Fibroblast of skin of abdomen (primary cell): ENCODE measurements at places on chromosomes 5 and 9.

DNA sequence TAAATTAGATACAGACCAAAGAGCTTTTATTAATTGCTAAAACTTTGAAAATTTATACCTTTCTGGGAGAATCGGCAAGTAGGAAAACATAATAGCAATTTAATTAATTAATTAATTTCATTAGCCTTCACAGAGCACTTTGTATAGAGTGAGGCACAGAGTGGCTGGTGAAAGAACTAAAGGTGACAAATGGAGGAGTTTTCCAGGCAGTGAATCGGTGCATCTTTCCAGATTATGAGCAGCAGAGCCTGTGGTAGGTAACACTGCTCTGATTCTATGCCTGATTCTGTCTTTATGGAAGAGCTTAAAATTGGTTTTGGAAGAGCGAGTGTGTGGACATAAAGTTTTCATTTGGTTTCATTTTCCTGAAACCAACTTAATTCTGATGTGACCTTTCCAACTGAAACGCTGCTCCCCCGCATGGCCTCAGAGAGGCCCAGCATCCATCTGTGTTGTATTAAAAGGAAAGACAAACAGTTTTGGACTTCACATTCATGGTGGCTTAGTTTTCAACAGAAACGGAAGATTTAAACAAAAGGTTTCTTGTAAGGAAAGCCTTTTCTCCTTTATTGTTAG, 188.9 kb upstream of the RPS23 start:
- DNase-seq: peak; percentile 55

- DNase-seq: peak; percentile 11
These were observed 657.9 kb downstream of the TLR4 start for GRCh38 chr9:118362123-118362522.

- DNase-seq: peak; percentile 4
These were observed 1037.3 kb upstream of the ACO1 start for GRCh38 chr9:31347082-31347617.

- no peak for DNase-seq
These were observed 33.7 kb upstream of the S1PR3 start for GRCh38 chr9:88957526-88957925.

DNA sequence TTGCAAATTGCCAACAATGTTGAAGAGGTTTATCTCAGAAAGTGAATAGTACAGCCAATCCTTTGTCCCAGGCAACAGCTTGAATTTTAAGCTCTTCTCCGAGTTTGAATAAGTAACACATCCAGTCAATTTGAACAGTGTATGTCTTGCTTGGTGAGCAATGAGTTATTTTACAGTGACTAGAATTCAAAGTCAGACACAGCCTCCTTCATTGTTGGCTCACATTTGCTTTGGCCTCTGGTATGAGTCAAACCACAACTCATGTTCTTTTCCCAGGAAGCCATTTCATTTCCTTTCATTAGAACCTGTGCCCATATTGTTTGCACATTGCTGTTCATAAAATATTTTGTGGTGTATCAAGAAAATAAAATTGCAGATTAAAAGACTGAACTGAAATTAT, 622.0 kb upstream of the DAB2 start:
- peak; percentile 16 for DNase-seq

DNA sequence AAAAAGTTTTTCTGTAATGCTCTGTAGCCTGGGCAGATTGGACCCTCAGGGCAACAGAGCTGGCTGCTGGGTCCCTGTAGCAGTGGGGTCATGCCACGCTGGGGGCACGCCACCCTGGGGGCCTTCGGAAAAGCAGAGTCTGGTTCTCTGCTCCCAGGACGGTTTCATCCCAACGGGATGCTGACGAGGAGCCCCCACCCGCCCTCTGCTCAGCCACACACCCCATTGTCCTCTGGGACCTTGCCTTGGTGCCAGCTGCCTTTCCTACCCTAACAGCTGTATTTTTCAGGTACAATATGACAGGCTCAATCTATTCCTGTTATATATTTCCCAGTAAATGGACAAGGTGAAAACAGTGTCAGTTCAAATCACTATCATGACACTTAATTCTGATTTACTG, 29.0 kb upstream of the MVB12B start:
- DNase-seq: no peak

DNA sequence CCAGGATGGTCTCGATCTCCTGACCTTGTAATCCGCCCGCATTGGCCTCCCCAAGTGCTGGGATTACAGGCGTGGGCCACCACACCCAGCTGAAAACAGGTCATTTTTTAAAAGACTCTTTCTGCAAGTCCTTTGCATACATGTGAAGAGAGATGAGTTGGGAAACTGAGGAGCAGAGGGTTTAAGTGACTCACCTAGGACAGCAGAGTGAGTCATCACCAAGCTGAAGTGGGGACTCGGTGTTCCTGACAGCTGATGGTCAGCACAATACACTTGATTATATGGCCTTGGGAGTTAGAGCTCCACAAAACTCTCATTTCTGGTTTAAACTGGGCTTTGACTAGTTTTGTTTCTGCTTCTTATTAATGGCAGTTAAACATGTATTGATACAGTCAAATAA, 38.1 kb upstream of the SSBP2 start:
- peak; percentile 30 for DNase-seq
